Body of pancreas (tissue), 4 donors: ENCODE measurements at places on chromosomes 11 and 22. TPM values are rescaled to one million over a fixed set of nuclear protein-coding genes. Genes with fewer than 3 reads are reported as not detected.

- DNase-seq: no peak
These were observed 44.0 kb downstream of the GRAMD1B start for GRCh38 chr11:123473941-123474677.

The RNF141 gene
- 20.2 TPM for total RNA-seq

DNA sequence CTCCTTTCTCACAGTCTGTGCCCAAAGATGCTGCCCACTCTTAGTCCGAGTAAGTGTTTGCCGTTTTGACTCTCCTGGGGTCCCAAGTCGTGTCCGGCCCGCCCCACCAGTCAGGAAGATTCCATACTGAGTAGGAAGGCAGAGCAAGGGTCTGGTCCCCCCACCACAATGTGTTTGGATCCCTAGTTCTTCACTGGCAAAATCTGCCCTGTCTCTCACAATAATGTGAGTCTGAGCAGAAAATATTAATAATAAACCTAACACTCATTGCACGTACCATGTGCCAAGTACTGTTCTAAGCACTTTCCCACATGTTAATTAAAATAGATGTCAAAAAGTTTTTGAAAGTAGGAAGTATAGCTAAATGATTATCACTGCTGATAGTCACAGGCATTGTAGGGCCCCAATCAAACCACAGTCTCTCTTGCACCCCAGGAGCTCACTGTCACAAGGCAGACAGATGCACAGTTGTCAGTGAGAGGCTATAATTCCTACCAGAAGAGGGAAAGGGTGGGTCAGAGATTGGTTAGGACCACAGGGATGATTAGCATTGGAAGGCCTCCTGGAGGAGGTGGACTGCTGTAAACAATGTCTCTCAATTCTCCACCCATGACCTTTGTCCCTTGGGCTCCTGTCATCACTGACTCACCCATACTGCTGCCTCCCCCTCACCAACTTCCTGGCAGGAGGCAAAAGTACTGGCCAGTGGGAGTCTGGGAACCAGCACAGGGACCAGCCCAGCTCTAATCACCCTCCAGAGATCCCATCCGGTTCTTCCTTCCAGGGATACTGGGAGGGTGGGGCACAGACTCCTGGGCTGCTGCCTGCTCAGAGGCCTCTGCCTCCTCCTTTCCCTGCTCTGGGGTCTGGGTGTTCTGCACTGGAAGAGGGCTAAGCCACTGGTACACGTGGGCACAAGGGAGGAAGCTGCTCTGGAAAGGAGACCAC lies 1.0 kb upstream of the POLD4 start:
- peak; percentile 62 for DNase-seq

- no peak for DNase-seq
These were observed 122.8 kb downstream of the SHANK2 start for GRCh38 chr11:71129624-71130023.

DNA sequence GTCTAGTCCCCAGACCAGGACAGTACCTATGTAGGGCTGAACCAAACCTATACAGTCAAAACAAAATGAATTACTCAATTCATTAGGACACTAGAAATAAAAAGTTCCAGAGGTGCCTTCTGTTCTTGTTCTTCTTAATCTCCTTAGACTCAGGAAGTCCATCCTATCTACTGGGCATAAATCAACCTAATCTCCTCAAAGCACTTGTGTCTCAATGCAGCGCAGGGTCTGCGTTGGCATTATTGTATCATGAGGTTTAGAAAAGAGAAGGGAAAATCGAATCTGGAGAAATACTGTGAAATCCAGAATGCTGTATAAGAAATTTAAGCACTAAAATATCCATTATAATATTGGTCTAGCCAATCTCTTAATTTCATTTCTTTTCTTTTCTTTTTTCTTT lies 2.4 kb upstream of the OR10V1 start:
- no peak for DNase-seq

GRCh38 chr11:66421492-66422205 lies 814 bp downstream of the NPAS4 start:
- peak; percentile 95 for DNase-seq

DNA sequence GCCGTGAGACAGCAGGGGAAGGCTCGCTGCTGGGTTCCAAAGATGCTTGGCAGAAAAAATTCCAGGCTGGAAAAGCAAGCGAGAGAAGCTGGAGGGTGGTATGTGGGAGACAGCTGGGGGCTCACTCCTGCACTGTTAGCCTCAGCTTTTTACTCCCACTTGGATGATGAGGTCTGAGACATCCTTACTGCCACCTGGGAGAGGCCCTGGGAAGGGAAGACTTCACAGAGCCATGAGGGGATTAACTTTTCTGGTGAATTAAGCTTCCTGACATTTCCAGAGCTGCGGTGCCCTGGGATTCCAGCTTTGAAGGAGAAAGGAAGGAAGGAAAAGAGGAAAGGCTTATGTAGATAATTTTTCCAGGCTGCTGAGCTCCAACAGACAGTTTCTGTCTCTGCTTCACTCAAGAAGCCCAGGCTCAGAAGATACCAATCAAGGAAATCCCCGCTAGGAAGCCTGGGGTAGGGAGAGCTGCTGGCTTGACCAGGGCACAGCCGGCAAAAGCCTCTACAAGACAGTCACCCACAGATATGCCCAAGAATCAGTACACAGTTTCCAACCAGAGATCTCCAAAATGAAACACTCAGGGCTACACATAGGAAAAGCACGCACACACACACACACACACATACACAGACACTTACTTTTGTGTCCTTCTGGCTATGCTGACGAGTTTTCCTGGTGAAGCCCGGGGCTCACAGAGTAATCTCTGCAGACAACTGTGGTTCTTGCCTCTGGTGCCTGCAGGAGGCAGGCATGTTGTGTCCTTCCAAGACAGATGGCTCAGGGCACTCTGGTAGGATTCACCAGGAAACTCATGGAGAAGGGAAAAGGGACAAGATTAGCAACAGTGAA lies 907 bp downstream of the MCHR1 start:
- DNase-seq: no peak

GRCh38 chr11:75383246-75383645 lies 16.1 kb upstream of the RPS3 start:
- DNase-seq: no peak

- DNase-seq: no peak
These were observed 1.5 kb downstream of the ZNRF3 start for GRCh38 chr22:28884747-28885350.

The C22orf15 gene
- total RNA-seq: not detected

The GRAMD1B gene
- total RNA-seq: 0.66 TPM

DNA sequence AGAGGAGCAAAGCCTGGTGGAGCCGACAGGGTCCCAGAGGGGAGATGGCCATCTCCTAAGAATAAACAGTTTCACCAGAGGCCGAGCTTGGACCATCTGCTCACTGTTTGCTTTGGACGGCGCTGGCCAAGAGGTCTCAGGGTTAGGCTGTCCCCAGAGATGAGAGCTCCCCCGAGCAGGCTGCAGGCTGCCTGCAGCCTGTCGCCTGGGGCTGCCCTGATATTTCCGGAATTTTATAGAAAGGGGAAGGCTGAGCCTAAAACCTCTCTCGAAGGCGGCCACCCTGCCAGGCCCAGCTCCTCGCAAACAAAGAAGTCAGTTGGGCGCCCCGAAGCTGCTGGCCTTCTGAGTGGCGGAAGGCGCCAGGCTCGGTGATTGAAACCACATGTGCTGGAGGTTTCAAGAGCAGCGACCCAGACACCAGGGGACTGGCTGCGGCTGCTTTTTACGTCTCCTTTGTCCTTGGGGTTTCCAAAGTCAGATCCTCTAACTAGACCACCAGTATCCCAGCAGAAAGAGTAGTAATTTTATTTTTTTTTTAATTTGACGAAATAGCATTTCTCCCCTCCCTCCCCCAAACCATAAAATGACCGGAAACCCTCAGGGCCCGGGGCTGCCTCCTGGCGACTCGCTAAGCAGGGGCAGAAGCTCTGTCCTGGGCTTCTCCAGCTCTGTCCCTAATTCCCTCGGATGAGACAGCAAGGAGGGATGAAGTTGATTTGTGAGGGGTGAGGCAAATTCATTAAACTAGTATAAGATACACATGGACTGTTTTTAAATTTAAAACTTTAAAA lies 57.4 kb downstream of the CLMP start:
- peak; percentile 40 for DNase-seq

The PARVA gene
- total RNA-seq: 32.0 TPM

- peak; percentile 78 for DNase-seq
These were observed 8.2 kb downstream of the SUSD2 start for GRCh38 chr22:24189249-24190158.

DNA sequence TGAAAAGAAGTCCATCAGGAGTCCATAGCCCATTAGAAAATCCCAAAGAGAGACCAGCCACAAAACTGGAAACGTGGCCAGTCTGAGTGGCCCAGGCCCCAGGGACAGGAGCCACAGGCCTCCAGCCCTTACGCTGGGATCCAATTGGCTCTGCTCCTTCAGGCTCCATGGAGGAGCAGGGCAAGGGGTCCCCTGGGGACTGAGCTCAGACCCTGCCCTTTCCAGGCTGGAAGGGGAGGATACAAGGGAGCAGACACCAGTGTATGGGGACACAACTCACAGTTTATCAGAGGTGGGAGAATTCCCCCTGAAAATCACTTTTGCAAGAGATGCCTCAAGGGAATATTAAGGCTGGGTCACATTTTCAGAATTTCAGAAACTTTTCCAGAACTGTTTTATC lies 227.5 kb downstream of the NTM start:
- no peak for DNase-seq

- DNase-seq: peak; percentile 96
These were observed 46.2 kb downstream of the IGF2 start for GRCh38 chr11:2092956-2093412.

The INSC gene
- total RNA-seq: 3.6 TPM

The SEPTIN3 gene
- total RNA-seq: 0.52 TPM
